ENCODE measurements at places on chromosomes 7 and 10.

DNA sequence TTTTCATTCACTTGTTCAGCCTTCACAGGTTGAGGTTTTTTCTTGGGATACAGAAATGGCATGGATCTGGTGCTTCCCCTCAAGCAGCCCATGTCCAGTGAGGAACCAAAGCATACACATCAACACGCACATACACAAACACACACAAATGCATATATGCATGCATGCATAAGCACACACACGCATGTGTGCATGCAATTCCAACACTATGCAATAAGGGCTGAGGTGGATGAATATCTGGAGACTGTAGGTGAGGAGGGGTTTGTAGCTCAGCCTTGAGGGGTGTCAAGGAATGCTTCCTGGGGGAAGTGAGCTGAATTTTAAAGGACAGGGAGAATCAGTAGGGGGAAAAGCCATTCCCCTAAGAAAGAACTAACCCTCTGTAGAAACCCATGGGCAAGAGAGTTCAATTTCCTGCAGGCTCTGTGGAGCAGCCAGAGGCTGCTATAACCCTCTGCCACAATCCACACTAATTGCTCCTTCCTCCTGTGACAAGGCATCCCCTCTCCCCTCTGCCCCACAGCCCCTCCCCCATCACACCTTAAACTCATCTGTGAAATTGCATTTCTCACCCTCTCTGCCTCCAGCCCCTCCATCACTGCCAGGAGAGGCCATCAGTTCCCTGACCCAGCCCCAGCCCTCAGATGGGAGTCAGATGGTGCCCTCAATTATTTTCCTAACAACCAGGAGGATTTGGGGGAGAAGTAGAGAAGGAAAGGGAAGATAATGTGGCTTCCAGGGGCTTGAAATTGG is 316.4 kb downstream of the RPS24 start:
- no peak for DNase-seq

GRCh38 chr10:23051855-23052331 is 43.5 kb upstream of the MSRB2 start:
- DNase-seq, result no peak

DNA sequence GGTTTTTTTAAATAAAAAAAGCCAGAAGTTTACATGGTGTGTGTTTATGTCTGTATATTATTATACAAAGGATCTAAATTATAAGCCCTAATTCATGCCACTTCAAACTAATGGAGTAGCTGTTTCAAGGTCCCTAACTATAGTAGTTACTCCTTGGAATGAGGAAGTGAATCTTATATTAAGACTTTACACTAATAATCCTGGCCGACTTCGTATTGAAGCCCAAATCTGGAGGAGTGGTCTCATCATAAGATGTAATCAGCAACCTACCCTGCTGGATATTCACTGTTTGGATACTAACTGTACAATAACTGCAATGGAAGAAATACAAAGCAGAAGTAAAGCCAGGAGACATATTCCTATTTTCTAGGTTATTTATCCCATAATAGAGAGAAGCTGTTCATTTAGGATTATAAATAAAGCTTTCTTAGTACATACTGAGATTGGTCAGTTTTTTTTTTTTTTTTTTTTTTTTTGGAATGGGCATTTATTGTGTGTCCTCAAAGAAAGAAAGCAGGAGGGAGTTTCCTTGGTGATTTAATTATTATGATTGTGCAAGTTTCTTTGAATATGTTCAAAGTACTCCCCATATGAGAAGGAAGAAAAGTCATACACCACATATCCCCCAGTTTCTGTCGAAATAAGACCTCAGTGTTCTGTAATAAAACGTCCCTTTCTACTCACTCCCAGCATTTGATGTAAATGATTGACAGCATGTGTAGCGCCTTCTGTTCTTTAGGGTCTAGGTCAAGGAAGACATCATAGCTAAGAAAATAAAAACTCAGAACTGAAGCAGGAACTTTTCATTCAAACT is 397.8 kb downstream of the EXOC4 start:
- DNase-seq, result no peak

DNA sequence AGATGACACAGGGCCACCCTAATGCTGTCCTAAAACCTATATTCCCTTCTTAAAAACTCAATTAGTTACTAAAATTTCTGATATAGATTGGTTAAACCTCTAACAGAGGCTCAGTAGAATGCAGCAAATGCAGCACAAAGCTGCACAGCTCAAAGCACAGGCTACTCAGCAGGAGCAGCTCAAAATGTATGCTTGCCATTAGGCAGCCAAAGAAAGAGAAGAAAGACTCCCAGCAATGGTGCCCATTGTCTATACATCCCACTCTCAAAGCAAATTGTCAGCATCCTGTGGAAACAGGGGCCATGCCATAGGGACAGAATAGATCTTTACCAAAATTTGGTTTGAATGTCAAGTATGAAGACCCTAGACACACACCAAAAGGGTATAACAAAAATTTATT is 73.5 kb downstream of the TFPI2 start:
- no peak for DNase-seq

DNA sequence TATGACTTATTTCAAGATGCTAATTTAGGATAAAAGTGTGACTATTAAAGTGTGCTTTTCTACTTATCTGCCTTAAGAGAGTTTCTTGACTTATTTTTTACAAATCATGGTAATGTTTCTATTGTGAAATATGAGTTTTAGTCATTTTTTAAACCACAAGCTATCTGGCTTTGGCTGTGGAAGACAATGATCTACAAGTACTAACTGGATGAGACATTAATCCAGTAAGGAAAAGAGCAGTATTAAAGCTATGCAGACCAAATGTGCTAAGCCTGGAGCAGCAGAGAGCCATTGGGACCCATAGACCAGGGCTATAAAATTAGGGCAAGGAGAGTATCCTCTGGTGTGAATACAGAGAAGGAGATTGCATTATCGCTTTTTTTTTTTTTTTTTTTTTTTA is 92.4 kb downstream of the SEMA3A start:
- DNase-seq, result no peak

DNA sequence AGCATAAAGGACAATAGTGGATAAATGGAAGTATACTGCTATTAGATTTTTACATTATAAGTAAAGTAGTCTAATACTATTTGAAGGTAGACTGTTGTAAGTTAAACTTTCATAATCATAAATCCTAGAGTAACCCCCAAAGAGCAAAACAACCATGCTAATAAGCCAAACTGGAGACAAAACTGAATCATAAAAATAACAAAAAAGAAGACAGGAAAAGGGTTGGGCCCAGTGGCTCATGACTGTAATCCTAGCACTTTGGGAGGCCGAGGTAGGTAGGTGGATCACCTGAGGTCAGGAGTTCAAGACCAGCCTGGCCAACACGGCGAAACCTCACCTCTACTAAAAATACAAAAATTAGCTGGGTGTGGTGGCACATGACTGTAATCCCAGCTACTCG is 9.7 kb downstream of the CACUL1 start:
- DNase-seq, result no peak

- no peak for DNase-seq
These were observed 52.1 kb downstream of the RBM17 start for GRCh38 chr10:6140965-6141295.

Measured in HTR-8/SVneo (cell line).